Lower leg skin (tissue), 4 donors: ENCODE measurements at places on chromosomes 2 and 18. TPM values are rescaled to one million over a fixed set of nuclear protein-coding genes. Genes with fewer than 3 reads are reported as not detected.

IL1RN gene
- total RNA-seq: 140 TPM

SCN7A gene
- 7.3 TPM for total RNA-seq

WNT6 gene
- total RNA-seq: 1.3 TPM

ASB18 gene
- not detected for total RNA-seq

FOXD4L1 gene
- total RNA-seq: not detected

RALBP1 gene
- 222 TPM for total RNA-seq

DNA sequence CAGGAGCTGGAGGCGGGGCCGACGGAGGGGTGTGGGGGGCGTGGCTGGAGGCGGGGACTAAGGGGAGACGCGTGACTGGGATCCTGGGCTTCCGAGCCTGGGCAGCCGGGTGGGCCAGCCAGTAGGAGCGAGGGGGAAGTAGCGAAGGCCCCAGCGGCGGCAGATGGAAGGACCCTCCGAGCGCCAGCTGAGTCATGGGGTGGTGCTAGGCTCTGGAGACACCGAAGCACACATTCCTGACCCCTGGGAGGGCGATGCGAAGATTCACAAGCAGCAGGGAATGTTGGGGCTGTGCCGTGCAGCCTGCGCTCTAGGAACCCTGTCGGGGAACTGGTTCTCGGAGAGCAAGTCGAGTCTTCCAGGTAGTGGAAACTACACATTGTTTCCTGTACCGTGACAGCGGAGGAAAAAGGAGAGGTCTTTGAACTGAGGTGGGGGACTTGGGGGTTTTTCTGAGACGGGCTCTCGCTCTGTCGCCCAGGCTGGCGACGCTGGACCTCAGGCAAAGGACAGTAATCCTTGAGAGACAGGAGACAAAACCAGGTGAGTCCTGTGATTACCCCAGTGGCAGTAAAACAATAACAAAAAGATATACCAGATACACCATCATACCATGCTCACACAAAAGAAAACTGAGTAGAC lies 650 bp upstream of the AFG3L2 start:
- DNase-seq: no peak

DNA sequence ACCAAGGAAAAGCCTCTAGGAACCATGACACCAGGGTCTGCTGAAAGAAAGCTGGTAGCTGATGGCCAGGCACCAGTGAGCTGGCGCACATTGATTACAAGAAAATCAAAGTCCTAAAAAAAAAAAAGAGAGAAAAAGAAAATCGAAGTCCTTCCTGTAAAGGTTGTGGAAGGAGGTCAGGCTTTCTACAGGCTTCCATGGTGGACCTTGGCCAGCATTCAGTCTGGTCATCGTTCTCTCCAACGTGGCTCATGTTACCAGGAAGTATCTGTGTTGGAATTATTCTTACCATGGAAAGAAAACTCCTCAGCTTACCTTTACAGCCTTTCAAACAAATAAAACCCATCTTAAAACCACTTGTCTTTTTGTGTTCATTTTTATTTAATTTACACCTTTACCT lies 65.6 kb downstream of the CYB5A start:
- DNase-seq: no peak

- no peak for DNase-seq
Measured at GRCh38 chr2:171083451-171083850, 77.2 kb downstream of the TLK1 start.

- no peak for DNase-seq
Measured at GRCh38 chr2:128305555-128306080, 13.1 kb downstream of the HS6ST1 start.

DNA sequence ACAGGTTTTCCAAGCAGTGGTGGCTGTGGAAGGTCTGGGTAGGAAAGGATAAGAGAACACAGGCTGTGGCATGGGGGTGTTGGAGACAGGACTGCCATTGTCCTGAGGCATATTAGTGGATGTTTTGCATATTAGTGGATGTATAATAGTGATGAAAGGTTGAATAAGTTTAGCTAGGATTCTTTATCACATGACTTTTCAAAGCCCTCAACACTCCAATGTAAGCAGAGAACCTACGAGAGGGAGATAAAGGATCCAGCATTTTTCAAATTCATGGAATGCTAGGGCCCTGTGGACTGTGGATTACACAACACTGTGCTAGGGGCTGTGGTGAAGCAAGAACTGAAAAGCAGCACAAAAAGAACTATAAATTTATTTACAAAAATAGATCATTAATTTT lies 63.2 kb downstream of the POLE4 start:
- DNase-seq: no peak

DNA sequence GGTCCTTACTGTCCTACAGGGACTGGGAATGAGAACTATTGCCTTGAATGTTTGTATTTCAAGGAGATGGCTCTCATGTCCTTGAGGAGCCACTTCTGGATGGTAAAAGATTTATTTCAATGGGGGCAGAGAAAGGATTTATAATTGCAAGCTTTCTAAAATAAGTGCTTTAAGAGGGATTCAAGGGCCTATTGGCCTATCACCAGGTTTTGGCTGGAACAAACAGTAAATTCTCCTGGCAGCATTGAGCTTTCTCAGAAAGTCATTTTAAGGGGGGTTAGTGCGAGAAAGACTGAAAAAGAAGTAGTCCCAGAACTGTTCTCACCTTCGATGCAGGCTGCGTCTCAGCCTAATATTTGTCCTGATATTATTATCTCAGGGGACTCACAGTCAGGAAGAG lies 29.8 kb downstream of the DPP10 start:
- DNase-seq: no peak

DNA sequence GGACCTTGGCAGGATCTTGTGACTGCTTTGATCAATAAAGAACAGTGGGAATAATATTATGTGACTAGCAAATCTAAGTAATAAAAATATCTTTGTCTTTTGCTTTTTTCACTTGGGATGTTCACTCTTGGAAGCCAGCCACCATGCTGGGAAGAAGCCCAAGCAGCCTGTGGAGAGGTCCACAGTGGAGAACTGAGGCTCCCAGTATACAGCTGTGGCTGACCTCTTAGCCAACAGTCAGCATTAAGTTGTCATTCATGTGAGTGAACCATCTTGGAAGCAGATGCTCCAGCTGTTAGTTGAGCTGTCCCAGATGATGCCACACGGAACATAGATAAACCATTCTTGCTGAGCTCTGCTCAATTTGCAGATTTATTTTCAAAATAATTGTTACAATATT lies 160.0 kb downstream of the OSR1 start:
- DNase-seq: no peak

GRCh38 chr2:130336877-130337734 lies 5.6 kb upstream of the IMP4 start:
- peak; percentile 79 for DNase-seq

DNA sequence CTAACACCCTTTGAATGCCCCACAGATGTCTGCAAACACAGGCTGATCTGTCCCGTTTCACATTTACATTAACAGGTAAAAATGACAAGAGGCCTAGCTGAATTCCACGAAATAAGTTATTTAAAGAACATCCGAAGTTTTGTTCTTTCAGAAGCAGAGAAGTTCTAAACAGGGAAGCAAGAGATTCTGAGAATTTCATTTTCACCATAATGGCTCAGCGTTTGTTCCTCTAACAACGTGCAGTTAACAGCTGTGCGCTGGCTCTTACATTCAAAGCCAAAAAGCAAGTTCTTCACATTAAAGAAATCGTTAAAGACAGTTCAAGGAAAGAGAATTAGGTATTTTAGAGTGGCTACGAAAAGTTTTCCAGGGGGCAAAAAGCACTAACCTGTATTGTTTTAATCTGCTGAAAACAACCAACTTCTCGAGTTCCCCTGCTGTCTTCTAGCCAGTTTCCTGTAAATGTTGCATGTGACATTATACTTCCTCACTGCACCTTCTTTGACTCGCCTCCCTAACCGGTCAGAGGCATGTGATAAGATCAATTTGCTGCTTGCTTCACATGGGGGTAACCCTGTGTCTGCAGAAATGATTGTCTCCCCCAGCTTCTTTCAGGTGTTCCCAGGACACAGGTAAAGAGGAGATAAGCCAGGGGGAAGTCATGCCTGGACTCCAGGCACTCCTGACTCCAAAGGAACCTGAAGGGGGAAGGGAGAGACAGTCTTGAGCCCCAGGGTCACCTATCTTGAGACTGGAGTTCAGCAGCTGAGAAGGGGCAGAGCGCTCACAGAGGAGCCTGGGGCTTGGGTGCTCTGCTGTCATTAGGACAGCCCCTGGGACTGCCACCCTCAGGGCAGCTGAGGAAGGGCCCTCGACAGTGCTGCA lies 36.8 kb upstream of the WIPF1 start:
- DNase-seq: no peak

DNA sequence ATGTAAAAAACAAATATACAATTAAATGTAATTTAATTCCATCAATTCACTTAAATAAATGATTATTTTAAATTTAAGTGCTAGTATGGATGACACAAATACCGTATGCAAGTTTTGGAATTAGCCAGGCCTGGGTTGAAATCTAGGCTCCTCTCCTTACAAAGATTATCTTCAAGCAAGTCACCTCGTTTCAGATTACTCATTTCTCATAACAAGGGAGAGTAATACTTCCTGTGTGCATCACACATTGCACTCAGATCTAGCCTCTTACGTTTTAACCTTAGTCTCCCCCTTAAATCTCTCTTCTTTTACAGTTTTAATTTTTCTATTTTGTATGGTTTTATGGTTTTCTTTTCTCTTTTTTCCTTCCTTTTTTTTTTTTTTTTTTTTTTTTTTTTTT lies 1475.9 kb upstream of the NXPH2 start:
- DNase-seq: no peak

GRCh38 chr2:159776321-159776720 lies 21.7 kb downstream of the CD302 start:
- no peak for DNase-seq

DNA sequence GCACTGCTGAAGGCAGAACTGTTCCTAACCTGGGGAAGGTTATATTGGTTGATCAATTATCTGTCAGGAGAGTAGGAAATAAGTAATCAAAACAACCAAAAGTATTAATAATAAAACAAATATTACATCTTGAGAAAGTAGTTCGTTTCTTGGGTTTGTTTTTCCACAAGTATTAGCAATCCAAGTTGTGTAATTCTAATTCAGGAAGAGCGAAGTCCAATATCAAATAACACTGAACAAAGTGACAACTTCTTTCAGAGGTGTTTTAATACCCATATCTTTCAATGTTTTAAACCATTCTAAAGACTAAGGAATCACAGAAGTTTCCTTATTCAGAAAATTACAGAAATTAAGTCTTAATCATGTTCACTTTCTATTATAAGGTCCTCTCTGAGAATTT lies 34.6 kb upstream of the NFU1 start:
- no peak for DNase-seq

GRCh38 chr2:19474128-19474527 lies 115.7 kb upstream of the OSR1 start:
- DNase-seq: no peak

DNA sequence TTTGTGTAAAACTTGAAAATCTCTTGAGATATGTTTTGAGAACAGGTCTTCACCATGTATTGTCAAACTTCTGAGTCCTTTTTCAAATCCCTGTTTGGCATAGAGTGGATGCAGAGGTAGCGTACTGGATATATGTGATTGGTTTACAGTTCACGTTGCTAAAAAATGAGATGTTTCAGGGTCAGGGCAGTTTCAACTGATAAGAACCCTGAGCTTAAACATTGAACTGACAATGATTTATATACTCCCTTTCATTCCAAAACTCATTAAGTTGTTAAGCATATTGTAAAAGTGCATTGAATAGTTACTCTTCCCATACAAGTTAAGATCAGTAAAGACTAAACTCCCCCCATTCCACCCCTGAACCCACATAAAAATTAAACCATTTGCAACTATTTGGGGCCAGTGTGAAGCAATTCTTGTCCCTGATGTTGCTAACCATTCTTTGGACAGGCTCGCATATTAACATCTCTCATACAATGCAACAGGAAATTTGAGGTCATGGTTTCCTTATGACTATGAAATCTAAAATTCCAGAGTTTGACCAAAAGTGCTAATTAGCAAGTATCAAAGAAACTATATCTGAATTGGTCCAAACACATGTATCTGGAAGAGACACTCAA lies 470.9 kb upstream of the ACVR2A start:
- no peak for DNase-seq

- DNase-seq: no peak
Measured at GRCh38 chr2:64586883-64587481, 62.9 kb downstream of the AFTPH start.

GRCh38 chr2:106618614-106619013 lies 131.4 kb downstream of the CD8B2 start:
- no peak for DNase-seq

DNA sequence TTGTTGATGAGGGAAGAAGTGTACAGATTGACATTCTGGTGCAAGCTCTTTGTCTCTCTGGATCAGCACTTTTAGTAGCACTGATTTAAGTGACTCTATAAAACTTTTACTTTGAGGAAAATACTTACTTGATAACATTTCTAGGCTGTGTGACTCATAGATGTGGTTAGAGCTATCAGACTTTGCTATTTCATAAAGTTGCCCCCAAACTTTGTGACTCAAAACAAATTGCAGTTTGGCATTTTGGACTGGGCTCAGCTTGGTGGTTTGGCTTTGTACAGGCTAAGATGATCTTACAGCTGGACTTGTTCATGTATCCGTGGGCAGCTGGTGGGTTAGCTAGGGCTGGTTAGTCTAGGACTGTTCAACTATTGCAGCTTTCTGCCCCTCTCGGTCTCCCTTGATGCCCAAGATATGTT lies 42.1 kb upstream of the GLS start:
- no peak for DNase-seq

GRCh38 chr2:38098421-38099098 lies 22.6 kb upstream of the CYP1B1 start:
- no peak for DNase-seq

- DNase-seq: no peak
Measured at GRCh38 chr2:232094883-232095282, 133.4 kb downstream of the DIS3L2 start.

DNA sequence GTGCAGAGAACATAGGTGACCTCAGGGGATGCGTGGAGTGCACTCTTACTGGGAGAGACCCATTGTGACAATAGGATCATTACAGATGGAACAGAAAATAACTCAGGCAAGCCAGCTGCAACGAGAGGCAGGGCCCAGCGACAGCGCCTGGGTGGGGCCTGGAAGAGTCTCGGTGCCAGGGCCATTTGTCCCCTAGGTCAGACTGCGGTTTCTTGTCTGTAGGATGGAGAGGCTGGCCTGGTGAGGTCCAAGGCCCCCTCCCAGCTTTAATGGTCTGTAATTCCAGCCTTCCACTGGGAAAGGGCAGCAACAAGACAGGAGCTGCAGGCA lies 208.6 kb upstream of the APCDD1 start:
- no peak for DNase-seq

- DNase-seq: no peak
Measured at GRCh38 chr2:230797515-230798495, 66.9 kb upstream of the ITM2C start.

DNA sequence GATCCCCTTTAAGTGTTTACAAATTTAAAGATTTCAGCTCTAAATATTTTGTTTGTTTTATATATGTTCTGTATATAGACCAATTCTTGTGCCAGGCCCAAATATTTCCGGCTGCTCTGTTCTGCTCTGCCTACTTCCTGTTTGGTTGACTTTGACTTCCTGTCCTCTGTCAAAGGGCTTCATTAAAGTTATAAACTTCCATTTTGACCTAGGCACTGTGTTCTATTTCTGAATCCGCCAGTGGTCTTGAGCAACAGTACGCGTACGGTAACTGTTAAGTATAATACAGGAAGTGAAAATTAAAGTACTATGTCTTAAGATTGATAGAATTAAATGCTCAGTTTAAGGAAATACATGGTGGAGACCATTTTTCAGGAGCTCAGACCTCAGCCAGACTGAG lies 13.5 kb upstream of the REL start:
- DNase-seq: peak; percentile 31

GRCh38 chr2:127604986-127605385 lies 41.0 kb upstream of the GPR17 start:
- no peak for DNase-seq
